ENCODE measurements at places on chromosomes 12 and 14. TPM values are rescaled to one million over a fixed set of nuclear protein-coding genes. Genes with fewer than 3 reads are reported as not detected.

DNA sequence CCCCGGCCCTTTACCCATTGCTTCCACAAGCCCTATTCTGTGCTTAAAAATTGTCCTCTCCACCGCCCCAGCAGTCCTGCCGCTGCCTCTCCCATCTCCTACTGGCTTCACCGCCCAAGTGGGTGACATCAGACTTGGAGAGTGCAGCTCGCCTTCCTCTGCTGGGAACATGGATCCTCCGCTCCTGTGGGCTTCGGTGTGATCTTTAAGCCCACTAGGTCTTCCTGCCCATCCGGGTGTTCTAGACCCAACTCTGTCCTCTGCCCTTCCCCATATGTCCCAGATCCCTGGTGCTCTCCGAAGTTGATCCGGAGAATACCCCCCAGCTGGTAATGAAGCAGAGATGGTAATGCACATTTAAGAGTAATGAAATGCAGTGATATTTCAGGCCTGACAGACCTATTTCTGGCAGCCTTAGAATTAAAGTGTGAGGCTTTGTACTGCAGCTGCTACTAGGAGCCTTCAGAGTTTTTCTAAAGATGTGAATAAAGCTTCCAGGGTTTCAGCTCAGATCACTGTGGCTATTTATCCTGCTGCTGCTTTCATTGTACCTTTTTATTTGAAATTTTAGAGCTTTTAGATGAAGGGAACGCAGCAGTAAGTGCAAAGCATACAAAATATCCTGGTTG is 22.9 kb upstream of the CTDSP2 start:
- DNase-seq: no peak

- no peak for DNase-seq
Observed at GRCh38 chr14:77055306-77055705, 26.8 kb upstream of the IRF2BPL start.

The CDC42BPB gene
- total RNA-seq: 147 TPM

DNA sequence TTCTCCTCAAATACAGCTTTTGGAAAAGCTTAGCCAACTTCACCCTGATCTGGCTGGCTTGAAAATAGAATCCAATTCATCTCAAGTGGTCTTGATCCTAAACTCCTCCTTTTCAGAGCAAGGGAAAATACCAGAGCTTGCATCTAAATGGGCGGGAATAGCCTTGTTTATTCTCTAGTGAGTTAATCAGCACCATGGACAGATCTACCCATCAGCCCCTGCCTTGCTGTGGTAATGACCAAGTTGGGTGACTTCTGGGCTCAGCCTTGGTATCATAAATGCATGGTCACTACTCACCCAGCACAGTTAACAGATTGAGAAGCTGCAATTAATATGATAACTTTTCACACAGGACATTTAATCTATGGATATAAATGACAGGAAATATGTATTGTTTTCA is 196.6 kb downstream of the GLT1D1 start:
- no peak for DNase-seq

The RASSF8 gene
- 35.3 TPM for total RNA-seq

The RPL10L gene
- not detected for total RNA-seq

DNA sequence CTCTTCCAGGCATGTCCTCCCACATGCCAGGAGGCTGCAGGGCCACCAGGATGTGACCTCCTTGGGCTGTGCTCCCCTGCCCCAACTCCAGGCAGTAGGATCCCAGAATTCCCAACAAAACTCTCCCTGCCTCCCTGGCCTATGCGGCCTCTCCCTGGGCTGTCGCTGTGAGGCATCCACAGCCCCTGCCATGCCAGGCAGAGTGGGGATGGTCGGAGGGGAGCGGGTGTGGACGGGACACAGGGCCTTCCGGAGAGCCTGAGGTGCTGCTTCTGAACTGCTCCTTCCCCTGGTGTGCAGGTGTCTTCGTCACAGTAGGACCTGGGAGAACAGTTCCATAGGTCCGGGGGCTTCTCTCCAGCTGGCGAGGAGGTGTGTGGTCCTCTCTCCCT is 18.3 kb downstream of the GPR132 start:
- no peak for DNase-seq

All from kidney epithelial cell (primary cell).